ENCODE measurements at places on chromosomes 1 and 21.

DNA sequence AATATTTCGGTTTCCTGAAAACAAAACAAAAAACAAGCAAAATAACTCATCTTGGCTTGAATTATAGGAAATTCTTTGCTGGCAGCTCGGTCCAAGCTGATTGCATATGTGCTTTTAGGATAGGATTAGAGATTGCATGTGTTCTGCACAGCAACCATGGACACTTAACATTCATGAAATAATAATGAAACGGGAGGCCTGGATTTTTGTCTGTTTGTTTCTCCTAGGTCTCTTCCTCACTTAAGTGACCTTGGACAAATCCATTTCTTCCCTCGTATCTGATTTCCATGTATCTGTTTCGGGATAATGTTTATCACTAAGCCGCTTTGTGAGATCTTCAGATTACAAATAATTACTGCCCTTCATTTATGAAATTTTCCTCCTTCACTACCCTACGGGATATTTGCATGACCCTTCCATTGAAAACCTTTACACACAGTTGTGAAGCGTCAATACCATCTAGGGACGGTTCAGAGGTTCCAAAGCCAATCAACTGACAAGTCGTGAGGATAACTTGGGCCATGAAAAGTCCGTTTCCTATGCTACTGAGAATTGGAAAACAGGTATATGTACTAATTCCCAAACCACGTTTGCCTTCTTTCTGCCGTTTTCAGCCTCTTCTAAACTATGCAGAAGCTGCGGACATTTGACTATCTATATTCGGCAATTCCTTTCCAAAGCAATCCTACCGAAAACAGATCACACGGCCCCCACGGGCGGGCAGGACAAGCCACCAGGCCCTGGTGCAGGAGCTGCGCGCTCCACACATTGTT, 1.3 kb upstream of the H3-3A start:
- DNase-seq = no peak

- DNase-seq = peak; percentile 74
These were observed 79.1 kb downstream of the NDUFS5 start for GRCh38 chr1:39105061-39105840.

DNA sequence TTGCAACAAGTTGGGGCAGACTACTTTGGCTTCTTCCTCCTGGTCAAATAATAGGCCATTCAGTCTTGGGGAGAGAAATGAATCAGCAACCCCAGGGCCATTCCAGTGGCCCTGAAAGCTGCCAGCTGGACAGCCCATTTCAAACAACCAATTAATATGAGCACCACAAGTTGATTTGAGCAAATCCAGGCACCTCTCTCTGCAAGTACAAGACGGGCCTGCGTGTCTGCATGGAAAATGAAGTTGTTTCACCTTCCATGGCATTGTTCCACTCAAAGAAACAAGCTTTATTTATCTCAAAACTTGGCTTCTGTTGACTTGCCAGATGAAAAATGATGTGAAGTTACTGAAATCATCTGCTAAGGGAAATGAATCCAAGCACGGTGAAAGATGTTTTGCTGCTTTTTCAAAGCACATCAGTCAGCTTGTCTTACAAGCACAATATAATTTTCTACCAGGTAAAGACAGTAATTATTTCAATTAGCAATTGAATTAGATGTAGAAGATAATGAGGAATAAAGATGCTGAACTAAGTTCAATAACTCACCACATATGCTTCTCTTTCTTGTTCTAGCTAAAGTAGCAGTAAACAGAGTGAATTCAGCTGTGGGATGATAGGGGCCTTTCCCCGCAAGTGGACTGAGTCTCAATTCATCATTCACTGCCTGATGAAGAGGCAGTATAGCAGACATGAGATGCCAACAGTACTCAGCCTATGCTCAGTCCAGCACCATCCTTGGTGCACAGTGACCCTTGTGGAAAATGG, 95.2 kb upstream of the SSX2IP start:
- DNase-seq = no peak

- DNase-seq = no peak
These were observed 348.8 kb downstream of the RYR2 start for GRCh38 chr1:237390823-237391222.

GRCh38 chr21:44972301-44972814, 32.5 kb downstream of the SLX9 start:
- DNase-seq = no peak

- DNase-seq = no peak
These were observed 119.5 kb downstream of the PCBP3 start for GRCh38 chr21:45763074-45763473.

GRCh38 chr1:221045842-221046831, 166.9 kb downstream of the HLX start:
- DNase-seq = peak; percentile 22

DNA sequence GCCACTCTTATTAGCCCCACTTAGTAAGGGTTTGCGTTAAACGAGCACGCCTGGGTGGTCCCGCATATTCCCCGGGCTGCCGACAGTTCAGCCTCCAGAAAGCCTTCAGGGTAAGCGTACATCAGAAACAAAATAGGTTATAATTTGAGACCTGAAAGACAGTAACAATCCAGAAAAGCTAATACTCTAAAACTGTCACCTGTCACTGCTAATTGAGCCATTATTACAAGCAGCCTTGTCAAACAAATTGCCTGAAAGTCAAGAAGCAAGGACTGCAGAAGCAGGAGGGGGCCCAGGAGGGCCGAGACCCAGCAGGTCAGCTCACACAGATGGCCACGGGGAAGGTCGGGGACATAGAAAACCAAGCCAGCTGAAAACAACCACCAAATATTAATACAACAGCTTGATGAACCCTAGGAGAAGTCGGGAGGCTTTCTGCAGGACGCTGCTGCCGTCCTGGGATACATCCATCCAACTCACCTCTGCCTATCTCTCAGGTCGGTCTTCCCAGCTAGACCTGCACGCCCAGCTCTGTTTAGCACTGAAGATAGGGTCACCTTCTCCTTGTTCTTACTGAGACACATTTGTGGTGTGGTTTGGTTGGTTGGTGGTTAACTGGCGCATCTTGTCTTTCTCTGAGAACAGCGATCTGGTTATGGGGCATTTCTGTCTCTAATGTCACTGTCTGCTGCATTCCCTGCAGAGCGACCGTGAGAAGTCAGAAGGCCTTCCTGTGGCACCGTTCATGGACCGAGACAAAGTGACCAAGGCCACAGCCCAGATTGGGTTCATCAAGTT, 110.8 kb downstream of the WDR4 start:
- no peak for DNase-seq

- DNase-seq = peak; percentile 16
These were observed 16.4 kb downstream of the EPHA2 start for GRCh38 chr1:16139473-16139962.

GRCh38 chr1:33260439-33260838, 4.1 kb downstream of the ZNF362 start:
- no peak for DNase-seq

DNA sequence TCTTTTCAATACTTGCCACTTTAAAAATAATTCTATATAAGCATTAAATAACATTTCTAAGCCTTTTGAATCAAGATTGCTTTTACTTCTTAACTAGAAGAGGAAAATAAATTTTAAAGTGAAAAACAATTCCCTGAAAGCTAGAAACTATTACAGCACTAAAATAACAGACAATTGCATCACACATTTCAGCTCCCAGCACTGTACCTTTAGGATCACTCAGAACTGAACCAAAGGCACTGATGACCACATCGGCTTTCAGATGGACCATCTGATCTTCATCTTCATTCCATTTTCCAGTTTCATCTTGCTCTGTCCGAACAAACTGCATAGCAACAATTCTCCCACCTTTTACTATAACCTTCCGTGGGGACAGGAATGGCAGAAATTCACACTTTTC, 347.3 kb downstream of the DPYD start:
- no peak for DNase-seq

DNA sequence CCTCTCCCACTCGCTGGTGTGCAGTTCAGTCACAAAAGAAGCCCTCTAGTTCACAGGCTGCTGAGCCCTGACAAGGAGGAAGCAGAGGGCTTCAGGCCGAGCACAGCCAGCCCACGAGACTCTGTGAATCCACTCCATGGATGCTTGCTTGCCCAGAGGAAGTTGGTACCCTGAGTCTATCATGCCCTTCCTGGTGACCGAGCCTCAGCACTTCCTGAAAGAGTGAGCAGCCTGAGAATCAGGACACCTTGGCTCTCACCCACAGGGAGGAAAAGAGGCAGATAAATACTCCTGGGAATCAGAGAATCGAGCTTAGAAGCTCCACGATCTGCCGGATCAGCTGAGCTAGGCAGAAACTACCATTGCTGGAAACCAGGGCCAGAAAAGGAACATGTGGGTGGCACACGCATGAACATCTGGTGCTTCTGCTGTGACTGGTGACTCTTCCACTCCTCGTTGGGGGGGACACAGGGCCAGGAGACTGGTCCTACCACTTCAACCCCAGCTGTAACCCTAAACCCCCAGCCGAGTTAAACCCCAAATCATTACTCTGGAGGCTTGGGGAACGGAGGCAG, 376.3 kb upstream of the CAMK1G start:
- no peak for DNase-seq

Data from activated CD4-positive, alpha-beta T cell treated with anti-CD3 and anti-CD28 coated beads, Interleukin-2, Interleukin-6, amounts not matched to agents 100 ng/mL and 50 ng/mL, durations not matched to agents 16 hours and 8 hours (primary cell).